ENCODE measurements at places on chromosomes 1 and 21.

DNA sequence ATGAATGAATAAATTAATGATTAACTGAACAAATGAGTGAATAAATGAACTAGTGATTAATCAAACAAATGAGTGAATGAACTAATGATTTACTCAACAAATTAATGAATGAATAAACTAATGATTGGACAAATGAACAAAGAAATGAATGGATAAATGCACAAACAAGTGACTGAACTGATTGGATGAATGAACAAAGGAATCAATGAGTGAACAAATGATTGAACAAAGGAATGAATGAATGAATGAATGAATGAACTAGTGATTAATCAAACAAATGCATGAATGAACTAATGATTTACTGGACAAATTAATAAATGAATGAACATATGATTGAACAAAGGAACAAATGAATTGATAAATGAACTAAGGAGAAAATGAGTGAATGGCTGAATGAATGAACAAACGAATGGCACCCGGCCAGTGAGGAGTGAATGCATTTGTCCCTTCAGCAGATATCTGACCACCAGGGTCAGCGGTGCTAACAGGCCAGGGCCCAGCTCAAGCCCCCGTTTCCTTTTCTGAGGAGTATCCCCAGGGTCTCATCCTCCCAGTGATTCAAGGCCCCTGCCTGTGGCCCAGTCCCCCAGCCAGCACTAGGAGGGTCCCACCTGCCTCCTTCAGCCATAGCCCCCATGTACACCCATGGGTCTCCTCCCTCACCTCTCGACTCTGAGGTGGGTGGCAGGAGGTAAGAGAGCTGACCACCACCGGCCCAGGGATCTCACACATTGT, 49.9 kb downstream of the WNT9A start:
- no peak for DNase-seq

DNA sequence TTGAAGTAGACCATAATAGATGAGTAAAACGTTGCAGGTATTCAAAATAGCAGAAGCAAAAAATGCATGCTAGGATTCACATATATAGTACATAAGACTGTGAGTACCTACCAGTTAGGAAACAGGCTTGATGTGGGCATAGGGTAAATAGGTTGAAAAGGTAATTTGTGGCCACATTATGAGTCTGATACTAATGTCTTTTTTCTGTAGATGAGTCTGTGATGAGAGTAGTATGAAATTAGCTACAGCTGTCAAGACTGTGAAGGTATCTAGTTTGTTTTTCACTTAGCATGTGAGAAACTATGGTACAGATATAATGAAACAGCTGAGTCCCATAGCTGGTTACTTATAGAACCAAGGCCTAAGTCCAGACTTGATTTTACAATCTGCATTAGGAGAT, 12.4 kb upstream of the SPATA1 start:
- no peak for DNase-seq

- peak; percentile 37 for DNase-seq
Observed at GRCh38 chr1:185813401-185813979, 79.3 kb downstream of the HMCN1 start.

- DNase-seq = no peak
Observed at GRCh38 chr1:116886291-116886878, 23.3 kb upstream of the PTGFRN start.

DNA sequence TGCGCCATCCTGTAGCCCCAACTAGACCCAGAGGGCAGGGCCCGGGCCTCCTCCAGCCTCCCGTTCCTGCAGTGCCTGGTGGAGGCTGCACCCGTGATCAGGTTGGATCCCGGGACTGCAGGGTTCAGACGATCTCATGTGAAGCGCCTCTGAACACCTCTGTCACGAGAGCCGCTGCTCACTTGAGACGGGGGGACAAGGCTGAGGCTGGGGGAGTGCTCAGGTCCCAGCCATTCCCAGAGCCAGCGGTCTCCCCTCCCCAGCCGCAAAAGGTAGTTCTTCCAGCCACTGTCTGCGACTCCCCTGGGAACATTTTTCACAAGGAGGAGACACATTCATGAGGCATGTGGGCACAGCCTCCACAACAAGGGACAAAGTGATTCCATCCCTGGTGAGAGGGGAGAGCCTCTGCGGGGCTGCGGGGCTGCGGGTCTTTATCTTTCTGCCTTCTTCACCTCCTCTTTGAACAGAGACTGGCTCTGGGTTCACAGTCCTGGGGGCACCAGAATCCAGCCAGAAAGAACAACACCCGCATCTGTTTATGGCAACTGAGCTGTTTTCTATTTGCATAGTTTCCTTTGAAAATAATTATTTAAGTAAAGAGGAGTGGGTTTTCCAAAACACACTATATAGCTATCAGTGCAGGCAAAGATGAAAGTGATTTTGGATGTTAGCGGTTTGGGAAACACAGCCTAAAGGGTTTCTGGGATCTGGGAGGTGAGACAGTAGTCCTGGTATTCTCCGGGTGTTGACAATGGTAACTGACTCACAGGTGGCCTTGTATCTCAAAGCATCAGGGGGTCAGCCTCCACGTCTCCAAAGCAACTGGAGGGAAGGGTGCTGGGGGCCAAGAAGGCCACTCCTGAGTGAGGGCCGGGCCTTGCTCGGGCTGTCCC, 13.0 kb upstream of the LDLRAP1 start:
- no peak for DNase-seq

GRCh38 chr1:32045772-32046171, 27.0 kb upstream of the TMEM39B start:
- no peak for DNase-seq

- no peak for DNase-seq
Observed at GRCh38 chr1:1771096-1771495, 7.2 kb downstream of the NADK start.

DNA sequence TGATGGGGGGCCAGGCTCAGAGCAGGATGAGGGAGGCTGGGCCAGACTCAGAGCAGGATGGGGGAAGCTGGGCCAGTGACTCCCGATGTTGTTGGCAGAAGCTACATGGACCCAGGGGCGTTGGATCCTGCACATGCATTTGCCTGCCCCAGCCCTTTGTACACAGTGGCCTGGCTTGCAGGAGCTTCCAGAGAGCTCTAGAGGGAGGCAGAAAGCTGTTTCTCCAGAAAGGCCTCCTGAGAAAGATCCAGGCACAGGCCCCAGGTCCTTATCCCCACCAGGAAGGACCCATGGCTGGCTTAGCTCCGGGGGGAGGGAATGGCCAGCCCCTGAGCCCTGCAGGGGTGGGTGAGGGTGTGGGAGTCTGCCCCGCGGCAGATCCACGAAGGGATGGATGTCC, 106.6 kb upstream of the ACTRT2 start:
- no peak for DNase-seq

DNA sequence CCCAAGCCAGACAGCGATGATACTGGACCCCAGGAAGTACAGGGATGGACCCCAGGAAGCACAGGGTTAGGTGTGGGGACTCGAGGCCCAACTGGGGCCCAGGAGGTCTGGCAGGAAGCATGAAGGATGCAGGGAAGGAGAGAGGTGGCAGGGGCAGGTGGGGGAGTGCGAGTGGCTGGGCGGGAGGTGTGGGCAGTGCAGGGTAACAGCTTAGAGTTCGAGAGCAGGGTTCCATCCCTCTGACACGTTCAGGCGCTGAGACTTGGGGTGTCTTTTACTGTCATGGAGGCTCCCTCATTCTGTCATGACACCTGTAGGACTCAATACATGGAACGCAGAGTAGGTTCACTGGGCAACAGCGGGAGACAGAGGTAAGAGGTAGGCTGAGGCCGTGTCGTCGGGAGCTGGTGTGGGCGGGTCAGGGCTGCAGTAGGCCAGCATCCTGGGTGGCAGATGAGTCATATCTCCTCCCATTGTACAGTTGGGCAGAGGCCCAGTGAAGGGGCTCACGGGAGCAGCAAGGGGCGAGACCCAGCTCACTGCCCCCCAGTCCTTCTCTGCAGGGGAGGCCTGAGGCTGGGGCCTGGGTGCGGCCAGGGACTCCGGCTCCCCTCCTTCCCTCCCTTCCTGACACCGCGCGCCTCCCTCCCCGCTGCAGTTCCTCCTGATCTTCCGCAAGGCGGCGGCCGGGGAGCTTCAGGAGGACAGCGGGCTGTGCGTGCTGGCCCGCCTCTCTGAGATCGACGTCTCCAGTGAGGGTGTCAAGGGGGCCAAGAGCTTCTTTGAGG, 11.6 kb upstream of the CTRC start:
- DNase-seq = no peak

- DNase-seq = no peak
Observed at GRCh38 chr1:25467193-25467592, 36.5 kb downstream of the MACO1 start.

All from HEK293T (cell line).